ENCODE measurements at places on chromosomes 12 and 14. TPM values are rescaled to one million over a fixed set of nuclear protein-coding genes. Genes with fewer than 3 reads are reported as not detected.

DNA sequence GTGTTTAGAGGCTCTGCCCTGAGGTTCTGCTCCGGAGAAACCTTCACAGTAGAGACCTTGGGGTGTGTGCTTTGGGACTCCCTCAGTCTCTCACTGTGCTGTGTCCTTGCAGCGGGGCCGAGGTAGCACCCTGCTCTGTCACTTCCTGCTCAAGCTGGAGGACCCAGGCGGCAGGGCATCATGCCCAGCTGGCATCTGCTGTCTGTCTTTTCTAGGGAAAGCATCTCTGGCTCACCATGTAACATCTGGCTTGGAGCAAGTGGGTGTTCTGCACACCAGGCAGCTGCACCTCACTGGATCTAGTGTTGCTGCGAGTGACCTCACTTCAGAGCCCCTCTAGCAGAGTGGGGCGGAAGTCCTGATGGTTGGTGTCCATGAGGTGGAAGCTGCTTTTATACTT is 124.5 kb downstream of the ESRRB start:
- H3K27me3 ChIP-seq = no peaks in the 10 kb centered on the region
- H3K4me1 ChIP-seq = no peaks in the 10 kb centered on the region
- no peak for DNase-seq
- no peak overlapping the region for H3K27ac ChIP-seq
- H3K36me3 ChIP-seq = no peaks in the 10 kb centered on the region
- no peak overlapping the region for H3K4me3 ChIP-seq

TPPP2 gene
- total RNA-seq = not detected

APOF gene
- total RNA-seq = not detected

MAP1LC3B2 gene
- not detected for total RNA-seq

SDSL gene
- total RNA-seq = 7.5 TPM

KRT73 gene
- total RNA-seq = not detected

GRCh38 chr12:21642707-21643389 is 14.8 kb downstream of the LDHB start:
- H3K27ac ChIP-seq = no peak overlapping the region
- no peak for DNase-seq
- H3K4me3 ChIP-seq = no peak overlapping the region
- H3K36me3 ChIP-seq = peaks cover 39% of the 10 kb centered on the region
- no peaks in the 10 kb centered on the region for H3K4me1 ChIP-seq

FAM186B gene
- not detected for total RNA-seq

DNA sequence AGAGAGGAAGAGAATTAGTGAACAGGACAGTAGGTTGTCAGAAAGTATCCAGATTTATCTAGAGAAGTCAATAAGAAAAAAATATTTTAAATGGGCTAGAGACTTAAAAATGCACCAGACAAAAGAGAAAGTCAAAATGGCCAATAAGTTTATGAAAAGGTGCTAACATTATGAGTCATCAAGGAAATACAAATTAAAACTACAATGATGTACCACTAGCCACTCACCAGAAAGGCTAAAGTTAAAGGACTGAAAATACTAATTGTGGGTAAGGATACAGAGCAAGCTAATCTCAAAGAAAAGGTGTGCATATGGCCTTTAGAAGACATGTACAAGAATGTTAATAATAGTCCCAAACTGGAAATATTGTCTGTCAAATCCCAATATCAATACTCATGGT is 37.7 kb downstream of the C12orf50 start:
- no peak overlapping the region for H3K27ac ChIP-seq
- H3K36me3 ChIP-seq = no peaks in the 10 kb centered on the region
- H3K27me3 ChIP-seq = no peaks in the 10 kb centered on the region
- no peak for DNase-seq
- H3K4me3 ChIP-seq = no peak overlapping the region

DNA sequence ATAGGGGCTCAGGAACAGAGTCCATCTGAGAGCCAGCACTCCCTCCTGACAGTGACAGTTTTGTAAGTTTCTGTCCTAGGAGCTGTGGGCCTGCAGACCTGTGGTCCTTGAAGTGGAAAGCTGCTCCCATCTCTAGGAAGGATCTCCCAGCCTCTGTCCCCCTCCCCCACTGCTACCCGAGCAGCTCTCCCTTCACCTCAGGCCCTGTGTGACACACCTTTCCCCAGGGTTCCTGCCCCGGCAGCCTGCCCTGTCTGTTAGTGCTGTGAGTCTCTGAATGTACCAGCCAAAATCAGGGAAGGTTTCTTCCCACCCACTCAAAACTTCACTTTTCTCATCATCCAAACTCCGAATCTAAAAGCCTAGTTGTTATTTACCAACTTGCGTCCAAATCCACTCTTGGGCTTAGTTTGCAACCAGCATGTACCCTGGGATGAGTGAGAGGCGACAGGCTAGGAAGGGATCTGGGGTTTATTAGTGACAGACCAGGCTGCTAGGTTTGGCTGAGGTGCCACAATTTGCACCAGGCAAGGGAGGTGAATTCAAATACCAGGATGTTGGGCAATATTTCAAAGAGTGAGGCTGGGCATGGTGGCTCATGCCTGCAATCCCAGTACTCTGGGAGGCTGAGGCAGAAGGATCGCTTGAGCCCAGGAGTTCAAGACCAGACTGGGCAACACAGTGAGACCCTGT is 39.9 kb downstream of the NINJ2 start:
- no peak for DNase-seq
- H3K27ac ChIP-seq = no peak overlapping the region
- no peaks in the 10 kb centered on the region for H3K36me3 ChIP-seq

KRT2 gene
- total RNA-seq = 2.5 TPM
